ENCODE measurements at places on chromosomes 2 and 18.

DNA sequence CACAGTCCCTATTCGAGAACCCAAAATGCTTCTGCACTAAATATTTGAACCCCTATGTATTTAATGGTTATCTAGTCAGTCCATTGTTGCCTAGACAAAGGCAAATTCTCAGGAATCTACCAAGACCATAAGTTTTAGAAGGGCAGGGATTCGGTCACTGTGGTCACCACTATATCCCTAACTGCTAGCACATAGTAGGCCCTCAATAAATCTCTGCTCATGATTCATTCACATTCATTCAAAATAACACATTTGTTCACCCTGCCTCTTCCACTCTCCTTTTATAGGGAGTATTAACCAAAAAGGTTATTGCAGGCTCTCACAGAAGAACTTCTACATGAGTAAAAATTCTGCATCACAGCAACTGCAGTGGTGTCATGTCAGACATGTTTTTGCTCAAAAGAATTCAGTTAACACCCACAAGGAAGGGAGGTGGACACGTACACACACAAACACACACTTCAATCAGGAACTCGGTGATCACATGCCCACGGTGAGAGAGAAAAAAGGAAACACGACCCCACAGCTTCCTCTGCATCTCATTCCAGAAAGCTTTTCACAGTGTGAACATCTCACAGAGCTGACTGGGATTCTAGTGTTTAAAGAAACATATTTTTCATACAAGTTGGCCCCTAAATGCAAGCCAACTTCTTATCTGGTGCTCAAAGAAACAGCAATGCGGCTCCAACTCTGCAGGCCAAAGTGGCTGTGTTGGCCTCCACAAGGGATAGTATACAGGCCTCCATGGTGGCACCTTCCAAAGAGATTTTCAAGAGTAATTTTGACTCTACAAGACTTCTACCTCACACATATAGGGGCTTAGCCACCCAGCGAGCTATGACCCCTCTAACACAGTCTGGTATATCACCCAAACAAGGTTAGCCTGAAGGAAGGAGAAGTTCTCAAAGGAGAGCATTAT, 98.0 kb downstream of the ANKRD44 start:
- DNase-seq: peak; percentile 64

DNA sequence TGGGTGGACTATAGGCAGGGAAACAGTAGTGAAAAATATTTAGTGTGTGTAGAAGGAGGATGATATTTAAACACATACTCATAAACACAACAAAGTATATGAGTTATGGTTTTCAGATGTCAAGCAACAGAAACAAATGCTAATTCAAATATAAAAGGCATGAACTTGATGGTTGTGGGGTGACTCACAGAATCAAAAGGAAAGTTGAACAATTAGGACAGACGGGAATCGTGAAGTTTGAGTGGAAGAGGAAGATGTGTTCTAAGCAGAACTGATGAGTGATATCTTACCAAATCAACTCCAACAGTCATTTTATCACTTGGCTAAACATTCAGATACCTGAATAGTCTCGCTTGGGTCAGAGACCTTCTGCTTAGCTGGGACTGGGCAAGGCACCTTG, 53.6 kb upstream of the ITGA6 start:
- no peak for DNase-seq

DNA sequence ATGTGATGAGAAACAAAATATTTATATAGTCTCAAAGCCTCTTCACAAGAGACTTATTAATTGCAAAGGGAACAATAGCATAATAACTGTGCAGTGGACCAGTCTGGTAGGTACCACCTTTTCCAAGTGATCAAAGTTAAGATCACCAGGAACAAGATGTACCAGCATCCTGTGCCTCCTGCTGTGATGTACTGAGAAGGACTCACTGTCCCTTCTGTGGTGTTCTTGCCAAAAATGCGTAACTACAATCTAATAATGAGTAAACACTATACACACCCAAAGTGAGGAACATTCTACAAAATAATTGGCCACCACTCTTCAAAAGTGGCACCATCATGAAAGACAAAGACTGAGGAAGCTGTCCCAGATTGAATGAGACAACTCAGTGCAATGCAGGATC, 14.5 kb downstream of the GNLY start:
- no peak for DNase-seq

DNA sequence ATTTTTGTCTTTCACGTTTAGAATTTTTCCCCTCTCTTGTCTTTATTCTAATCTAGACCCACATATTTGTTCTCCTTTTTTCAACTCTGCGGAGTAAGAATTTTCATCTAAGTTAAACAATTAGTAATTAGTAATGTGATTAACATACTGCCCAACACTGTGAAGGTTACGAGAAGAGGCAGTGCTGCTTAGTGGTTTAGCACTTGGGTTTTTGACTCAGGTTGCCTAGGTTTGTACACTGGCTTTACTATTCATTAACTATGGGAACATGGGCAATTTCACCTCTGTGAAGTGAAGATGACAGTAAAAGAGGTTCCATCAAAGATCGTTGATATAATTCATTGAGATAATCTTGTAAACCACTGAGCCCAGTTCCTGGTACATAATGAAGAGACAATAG, 82.2 kb upstream of the PNPT1 start:
- DNase-seq: no peak

- DNase-seq: no peak
Measured at GRCh38 chr2:10216677-10217488, 85.8 kb upstream of the HPCAL1 start.

DNA sequence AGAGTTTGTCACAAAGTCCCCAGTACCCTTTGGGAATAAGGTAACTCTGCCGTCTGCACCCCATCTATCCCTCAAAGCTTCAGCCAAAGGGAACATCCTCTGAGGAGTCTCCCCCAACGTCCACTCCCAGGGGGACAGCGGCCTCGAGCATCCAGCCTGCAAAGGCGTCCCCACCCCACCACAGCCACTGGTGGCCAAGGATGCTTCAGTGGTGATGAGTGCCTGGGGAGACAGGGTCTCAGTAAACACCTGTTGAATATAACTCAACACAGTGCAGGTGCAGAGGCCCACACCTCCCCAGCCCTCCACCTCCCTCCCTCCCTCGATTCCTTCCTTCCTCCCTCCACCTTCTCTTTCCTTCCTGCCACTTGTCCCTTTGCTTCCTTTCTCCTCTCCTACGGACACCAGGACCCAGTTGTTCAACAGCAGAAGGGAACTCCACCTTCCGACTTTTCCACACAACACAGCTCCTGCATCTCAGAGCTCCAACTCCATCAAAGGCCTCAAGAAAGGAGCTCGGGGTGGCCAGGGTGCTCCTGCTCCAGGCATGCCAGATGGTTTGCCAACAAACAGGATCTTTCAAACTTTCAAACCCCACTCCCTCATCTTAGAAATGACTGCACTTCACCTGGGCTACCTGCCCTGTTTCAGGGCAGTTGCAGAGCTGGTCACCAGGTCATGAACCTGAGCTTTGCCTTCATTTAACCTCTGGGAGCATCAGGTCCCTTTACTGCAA, 87.8 kb upstream of the SNTG2 start:
- no peak for DNase-seq

GRCh38 chr2:182426082-182426917, 536 bp downstream of the PDE1A start:
- no peak for DNase-seq

DNA sequence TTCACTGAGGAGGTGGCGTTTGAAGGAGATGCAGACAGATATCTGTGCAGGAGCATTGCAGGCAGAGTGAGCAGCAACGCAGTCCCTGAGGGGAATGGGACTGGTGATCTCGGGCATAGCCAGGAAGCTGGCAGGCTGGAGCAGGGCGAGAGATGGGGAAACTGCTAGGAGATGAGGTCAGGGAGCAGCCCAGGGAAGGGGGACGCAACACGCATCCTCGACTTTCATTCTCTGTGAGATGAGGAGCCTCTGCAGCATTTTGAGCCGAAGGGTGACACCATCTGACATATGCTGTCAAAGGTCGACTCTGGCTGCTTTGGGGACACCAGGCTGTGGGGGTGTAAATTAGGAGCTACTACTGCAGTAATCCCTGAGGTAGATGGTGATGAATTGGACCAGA, 4.3 kb upstream of the CHRNA1 start:
- no peak for DNase-seq

- no peak for DNase-seq
Measured at GRCh38 chr18:77197073-77197472, 52.6 kb upstream of the GALR1 start.

DNA sequence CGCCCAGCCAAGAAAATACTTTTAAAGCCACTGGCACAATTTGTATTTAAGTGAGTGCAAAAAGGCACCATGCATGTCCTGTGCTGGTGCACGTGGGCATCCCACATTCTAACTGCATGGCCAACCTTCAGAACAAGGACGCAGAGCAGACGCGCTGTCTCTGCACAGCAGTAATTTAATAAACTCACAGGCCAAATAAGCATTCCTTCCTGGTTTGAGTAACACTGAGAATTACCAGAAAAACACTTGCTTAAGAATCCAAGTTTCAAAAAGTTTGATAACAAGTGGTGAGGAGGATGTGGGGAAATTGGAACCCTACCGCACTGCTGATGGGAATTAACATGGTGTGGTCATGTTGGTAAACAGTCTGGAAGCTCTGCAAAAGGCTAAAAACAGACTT, 38.7 kb downstream of the RPL31 start:
- no peak for DNase-seq

- no peak for DNase-seq
Measured at GRCh38 chr2:88606371-88607030, 20.8 kb downstream of the EIF2AK3 start.

GRCh38 chr2:58852905-58853304, 611.8 kb upstream of the FANCL start:
- no peak for DNase-seq

- no peak for DNase-seq
Measured at GRCh38 chr2:176078541-176079284, 5.0 kb downstream of the EVX2 start.

- DNase-seq: no peak
Measured at GRCh38 chr18:69951182-69951581, 3.5 kb upstream of the CD226 start.

- DNase-seq: peak; percentile 29
Measured at GRCh38 chr2:202762556-202762955, 109.0 kb downstream of the ICA1L start.

DNA sequence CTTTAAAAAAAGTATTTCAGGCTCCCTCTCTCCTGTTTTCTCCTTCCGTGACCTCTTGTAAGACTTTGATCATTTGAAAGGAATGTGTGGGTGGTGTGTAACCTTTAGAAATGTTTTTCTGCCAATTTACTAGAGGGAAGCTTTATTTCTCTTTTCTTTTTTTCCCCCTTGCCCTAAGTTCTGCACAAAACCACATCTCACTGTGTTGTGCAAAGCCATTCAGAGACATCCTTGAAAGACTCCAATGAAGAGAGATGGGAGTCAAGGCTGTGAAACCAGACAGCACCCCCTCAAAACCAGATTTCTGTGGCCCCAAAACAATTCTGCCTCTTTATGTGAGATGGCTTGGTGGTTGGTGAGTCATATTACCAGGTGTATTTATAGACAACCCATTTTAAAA, 184.6 kb upstream of the ERBB4 start:
- DNase-seq: no peak

- DNase-seq: no peak
Measured at GRCh38 chr2:240591784-240592183, 5.2 kb downstream of the CAPN10 start.

DNA sequence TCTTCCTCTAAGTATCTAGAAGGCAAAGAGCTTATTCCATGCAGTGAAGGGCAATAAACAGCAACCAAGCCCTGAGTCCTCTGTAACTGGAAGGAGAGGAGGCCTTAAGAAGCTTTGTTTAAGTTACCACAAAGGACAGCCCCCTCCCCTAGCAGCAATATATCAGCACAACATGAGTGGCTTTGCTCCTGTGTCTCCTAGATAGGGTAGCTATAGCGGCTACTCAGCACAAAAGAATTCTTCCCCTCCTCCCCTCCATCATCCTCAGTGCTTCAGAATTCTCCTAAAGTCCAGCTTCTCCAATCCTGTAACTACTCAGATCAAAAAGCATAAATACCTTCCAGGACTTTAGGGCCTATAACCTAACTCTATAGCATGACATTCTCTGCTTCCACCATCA, 16.5 kb downstream of the SUMO1 start:
- DNase-seq: no peak

DNA sequence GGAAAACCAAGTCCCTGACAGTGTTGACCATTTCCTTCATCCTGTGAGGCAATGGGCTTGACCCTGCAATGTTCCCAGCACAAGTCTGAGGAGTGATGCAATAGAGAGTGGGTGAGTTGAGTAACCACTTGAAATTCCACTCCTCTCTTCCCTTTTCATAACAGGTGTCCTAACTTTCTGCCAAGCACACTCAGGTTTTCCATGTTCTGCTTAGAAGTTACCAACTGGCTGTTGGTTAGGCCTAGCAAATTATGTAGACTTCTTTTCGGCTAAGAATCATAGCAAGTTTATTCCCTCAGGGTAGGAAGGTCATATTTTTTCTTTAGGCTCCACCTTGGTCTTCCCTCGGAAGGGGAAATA, 11.5 kb downstream of the GNLY start:
- DNase-seq: no peak

DNA sequence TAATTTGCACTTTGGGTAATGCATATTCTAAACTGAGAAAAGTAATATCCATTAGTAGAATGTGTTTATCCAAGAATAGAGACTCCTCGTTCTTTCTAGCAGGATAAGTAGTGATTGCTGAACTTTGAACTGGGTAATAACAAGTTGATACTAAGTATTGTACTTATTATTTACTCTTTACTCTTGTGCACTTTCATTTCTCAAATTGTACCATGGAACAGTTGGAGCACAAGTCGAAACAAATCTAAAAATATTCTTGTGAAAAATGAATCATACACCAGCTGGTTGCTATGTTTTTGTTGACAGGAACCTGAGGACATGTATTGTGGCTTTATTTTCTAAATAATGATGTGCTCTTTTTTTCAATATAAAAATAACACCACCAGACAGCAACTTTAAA, 111.9 kb downstream of the RGPD3 start:
- no peak for DNase-seq

- DNase-seq: no peak
Measured at GRCh38 chr2:226660526-226660925, 139.1 kb downstream of the IRS1 start.

GRCh38 chr2:79971807-79972206, 332.7 kb downstream of the LRRTM1 start:
- no peak for DNase-seq

GRCh38 chr2:119234021-119235019, 10.7 kb downstream of the STEAP3 start:
- DNase-seq: no peak

DNA sequence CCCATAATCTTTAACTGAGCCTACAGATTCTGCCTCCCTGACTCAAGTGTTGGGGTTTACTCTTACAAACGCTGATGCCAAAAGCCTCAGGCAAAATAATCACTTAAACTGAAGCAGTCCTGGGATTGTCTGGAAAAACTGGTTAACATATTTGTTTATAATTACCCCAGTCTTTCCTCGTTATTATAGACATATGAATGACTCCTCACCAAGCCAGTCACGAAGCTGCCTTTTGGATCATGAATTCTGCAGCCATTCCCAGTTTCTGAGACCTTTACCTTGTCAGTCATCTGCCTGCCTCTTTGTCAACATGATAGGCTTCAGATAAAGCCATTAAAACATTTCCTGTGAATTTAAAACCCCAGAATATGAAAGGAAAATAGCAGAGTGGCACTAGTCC, 46.4 kb downstream of the MREG start:
- DNase-seq: no peak
